ENCODE measurements at places on chromosomes 1 and 21.

- DNase-seq = no peak
- H3K36me3 ChIP-seq = no peaks in the 10 kb centered on the region
- H3K4me1 ChIP-seq = no peaks in the 10 kb centered on the region
- peaks cover 11% of the 10 kb centered on the region for H3K27me3 ChIP-seq
Observed at GRCh38 chr1:152996633-152997400, 4.7 kb upstream of the SPRR3 start.

GRCh38 chr1:110462964-110463363 lies 12.0 kb downstream of the PROK1 start:
- no peak for DNase-seq
- H3K36me3 ChIP-seq = no peaks in the 10 kb centered on the region
- H3K4me3 ChIP-seq = no peak overlapping the region
- H3K4me1 ChIP-seq = no peaks in the 10 kb centered on the region
- no peak overlapping the region for H3K27ac ChIP-seq
- no peaks in the 10 kb centered on the region for H3K27me3 ChIP-seq

DNA sequence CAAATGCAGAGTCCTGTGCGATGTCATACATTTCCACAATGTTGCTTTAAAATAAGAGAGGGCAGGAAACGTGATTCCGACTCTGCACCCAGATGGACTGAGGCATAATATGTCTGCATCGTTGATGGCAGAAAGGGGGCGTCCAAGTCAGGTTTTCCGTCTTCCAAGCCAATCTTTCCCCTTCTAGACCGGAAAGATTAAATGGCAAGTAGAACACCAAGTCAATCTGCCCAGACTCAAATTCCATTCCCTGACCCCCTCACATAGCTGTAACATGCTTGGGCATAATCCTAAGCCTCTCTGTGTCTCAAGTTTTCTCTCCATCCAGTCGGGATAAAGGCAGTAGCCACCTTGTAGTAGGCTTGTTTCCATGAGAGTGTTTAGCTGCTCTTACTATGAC lies 14.4 kb downstream of the PCP4 start:
- H3K4me3 ChIP-seq = no peak overlapping the region
- no peaks in the 10 kb centered on the region for H3K27me3 ChIP-seq
- H3K4me1 ChIP-seq = peaks cover 5% of the 10 kb centered on the region
- DNase-seq = no peak

DNA sequence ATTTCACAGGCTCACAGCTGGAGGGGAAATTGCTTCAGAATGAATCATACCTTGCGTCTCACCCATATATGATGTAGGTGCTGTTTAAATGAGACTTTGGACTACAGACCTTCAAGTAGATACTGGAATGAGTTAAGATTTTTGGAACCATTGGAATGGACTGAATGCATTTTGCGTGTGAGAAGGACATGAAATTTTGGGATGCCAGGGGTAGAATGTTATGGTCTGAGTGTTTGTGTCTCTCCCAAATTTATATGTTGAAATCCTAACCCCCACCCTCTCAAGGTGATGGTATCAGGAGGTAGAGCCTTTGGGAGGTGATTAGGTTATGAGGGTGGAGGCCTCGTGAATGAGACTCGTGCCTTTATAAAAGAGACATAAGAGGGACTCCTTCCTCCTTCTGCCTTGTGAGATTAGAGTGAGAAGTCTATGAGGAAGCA lies 41.4 kb downstream of the KCNK1 start:
- H3K4me3 ChIP-seq = no peak overlapping the region
- peaks cover 8% of the 10 kb centered on the region for H3K27me3 ChIP-seq
- H3K4me1 ChIP-seq = no peaks in the 10 kb centered on the region
- H3K36me3 ChIP-seq = no peaks in the 10 kb centered on the region
- no peak for DNase-seq
- H3K27ac ChIP-seq = peak overlapping the region; percentile 17

GRCh38 chr1:185971688-185972087 lies 237.5 kb downstream of the HMCN1 start:
- H3K4me3 ChIP-seq = peak overlapping the region; percentile 25
- no peaks in the 10 kb centered on the region for H3K27me3 ChIP-seq
- peaks cover 29% of the 10 kb centered on the region for H3K4me1 ChIP-seq
- H3K27ac ChIP-seq = peak overlapping the region; percentile 47
- no peak for DNase-seq

GRCh38 chr1:51564124-51564523 lies 45.1 kb upstream of the EPS15 start:
- H3K36me3 ChIP-seq = no peaks in the 10 kb centered on the region
- H3K27ac ChIP-seq = no peak overlapping the region
- no peak for DNase-seq
- no peak overlapping the region for H3K4me3 ChIP-seq

DNA sequence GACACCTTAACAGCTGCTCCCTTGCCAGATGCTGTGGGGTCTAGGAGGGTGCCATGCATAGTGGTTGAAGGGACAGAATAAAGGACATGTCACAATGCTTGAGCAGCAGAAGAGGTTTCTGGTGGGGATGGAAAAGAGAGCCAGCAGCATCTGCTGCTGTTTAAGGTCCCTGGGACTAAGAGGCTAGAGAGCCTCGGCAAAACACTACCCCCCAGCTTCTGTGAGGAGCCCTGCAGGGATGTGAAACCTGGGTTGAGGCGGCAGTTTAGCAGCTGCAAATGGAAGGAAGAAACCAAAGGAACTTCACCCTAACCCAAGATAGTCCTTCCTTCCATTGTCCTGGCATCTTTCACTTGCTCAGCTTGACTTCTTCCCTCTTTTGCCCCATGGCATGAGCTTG lies 39.4 kb downstream of the PLXNA2 start:
- H3K4me3 ChIP-seq = no peak overlapping the region
- peaks cover 10% of the 10 kb centered on the region for H3K36me3 ChIP-seq
- peaks cover 17% of the 10 kb centered on the region for H3K4me1 ChIP-seq
- no peak for DNase-seq

DNA sequence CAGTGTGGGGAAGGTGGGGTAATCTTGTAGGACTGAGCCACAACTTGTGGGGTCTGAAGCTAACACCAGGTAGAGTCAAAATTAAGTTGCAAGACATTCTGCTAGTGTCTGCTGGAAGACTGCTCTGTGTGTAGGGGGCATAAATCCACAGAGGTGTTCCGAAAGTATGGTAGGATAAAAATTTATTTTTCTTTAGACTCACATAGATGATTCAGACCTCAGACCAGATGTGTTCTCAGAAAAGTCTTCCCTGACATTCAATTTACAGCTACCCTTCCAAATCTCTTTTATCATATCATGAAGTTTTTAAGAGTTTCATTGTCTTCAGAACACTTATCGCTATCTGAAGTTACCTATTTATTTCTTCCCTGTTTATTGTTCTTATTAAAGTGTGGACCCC lies 21.3 kb downstream of the DUSP10 start:
- H3K4me3 ChIP-seq = no peak overlapping the region
- H3K27me3 ChIP-seq = no peaks in the 10 kb centered on the region
- no peak overlapping the region for H3K27ac ChIP-seq
- peaks cover 18% of the 10 kb centered on the region for H3K4me1 ChIP-seq
- no peak for DNase-seq
- H3K36me3 ChIP-seq = no peaks in the 10 kb centered on the region

GRCh38 chr1:221309723-221310122 lies 430.5 kb downstream of the HLX start:
- H3K4me3 ChIP-seq = no peak overlapping the region
- no peak for DNase-seq
- no peak overlapping the region for H3K27ac ChIP-seq
- no peaks in the 10 kb centered on the region for H3K4me1 ChIP-seq
- no peaks in the 10 kb centered on the region for H3K27me3 ChIP-seq

DNA sequence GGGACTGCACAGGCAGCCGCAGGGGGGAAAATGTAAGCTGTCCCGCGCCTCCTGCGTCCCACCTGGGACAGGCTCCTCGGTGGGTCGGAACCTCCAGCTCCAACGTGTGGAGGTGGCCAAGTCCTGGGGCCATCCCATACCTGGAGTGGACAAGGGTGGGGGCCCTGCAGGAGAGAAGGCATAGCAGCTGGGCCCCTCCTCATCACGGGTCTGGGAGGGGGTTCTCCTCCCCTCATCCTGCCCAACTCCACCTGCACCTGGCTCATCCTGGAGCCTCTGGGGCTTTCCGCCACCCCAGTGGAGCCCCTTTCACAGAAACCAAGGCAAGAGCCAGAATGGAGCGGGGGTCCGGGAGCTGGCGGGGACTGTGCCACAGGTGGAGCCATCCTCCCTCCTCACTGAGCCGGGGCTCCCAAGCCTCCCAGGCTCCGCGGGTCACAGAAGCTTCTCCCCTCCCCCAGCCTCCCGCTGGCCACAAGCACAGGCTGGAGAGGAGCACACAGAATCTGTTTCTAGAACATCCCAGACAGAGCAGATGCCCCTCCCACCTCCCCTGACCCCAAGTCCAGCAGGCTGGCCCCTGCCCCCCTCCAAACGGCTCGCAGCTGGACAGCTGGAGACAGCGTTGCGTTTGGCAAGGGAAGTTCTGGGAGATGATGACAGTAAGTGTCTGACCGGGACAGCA lies 65.8 kb downstream of the MEGF6 start:
- H3K36me3 ChIP-seq = no peaks in the 10 kb centered on the region
- H3K27me3 ChIP-seq = no peaks in the 10 kb centered on the region
- no peak overlapping the region for H3K4me3 ChIP-seq
- no peak for DNase-seq
- H3K27ac ChIP-seq = no peak overlapping the region

GRCh38 chr1:234980645-234981396 lies 147.8 kb downstream of the TOMM20 start:
- H3K27me3 ChIP-seq = no peaks in the 10 kb centered on the region
- no peaks in the 10 kb centered on the region for H3K36me3 ChIP-seq
- H3K4me3 ChIP-seq = peak overlapping the region; percentile 23
- peak overlapping the region; percentile 82 for H3K27ac ChIP-seq
- DNase-seq = no peak
- H3K4me1 ChIP-seq = peaks cover 61% of the 10 kb centered on the region

- DNase-seq = no peak
- H3K27ac ChIP-seq = no peak overlapping the region
- H3K4me3 ChIP-seq = peak overlapping the region; percentile 44
- H3K27me3 ChIP-seq = peaks cover 81% of the 10 kb centered on the region
Observed at GRCh38 chr1:63129855-63130254, 192.5 kb upstream of the FOXD3 start.

- DNase-seq = no peak
- peak overlapping the region; percentile 83 for H3K27ac ChIP-seq
- peaks cover 27% of the 10 kb centered on the region for H3K4me1 ChIP-seq
- H3K36me3 ChIP-seq = peaks cover 6% of the 10 kb centered on the region
- no peaks in the 10 kb centered on the region for H3K27me3 ChIP-seq
- H3K4me3 ChIP-seq = peak overlapping the region; percentile 40
Observed at GRCh38 chr1:59516881-59517280, 220.0 kb downstream of the FGGY start.

GRCh38 chr1:116525440-116525839 lies 45.4 kb downstream of the CD58 start:
- H3K27me3 ChIP-seq = no peaks in the 10 kb centered on the region
- peaks cover 25% of the 10 kb centered on the region for H3K36me3 ChIP-seq
- no peak overlapping the region for H3K27ac ChIP-seq

- H3K36me3 ChIP-seq = peaks cover 2% of the 10 kb centered on the region
- H3K4me3 ChIP-seq = no peak overlapping the region
- H3K27ac ChIP-seq = no peak overlapping the region
- H3K27me3 ChIP-seq = no peaks in the 10 kb centered on the region
- no peak for DNase-seq
- peaks cover 17% of the 10 kb centered on the region for H3K4me1 ChIP-seq
Observed at GRCh38 chr1:16905868-16906702, 10.3 kb downstream of the RNU1-2 start.

DNA sequence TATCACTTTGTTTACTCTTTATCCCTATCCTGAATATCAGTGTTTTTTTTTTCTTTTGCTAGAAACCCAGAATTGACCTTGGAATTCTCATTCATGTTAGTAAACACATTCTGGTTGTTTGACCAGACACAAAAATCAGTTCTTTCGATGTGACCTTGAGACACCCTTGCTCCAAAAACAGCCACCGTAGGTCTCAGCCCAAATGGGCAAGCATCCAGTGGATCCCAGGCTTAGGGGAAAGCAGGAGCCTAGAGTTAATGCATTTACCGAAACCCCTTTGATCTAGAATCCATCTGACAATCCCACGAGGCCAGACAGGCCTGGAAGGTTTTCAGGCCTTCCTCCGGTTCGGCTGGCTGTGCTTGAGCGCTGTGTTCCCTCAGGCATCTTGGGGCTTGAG lies 47.6 kb downstream of the IRF2BP2 start:
- H3K36me3 ChIP-seq = no peaks in the 10 kb centered on the region
- no peak overlapping the region for H3K4me3 ChIP-seq
- no peak overlapping the region for H3K27ac ChIP-seq
- no peaks in the 10 kb centered on the region for H3K27me3 ChIP-seq
- H3K4me1 ChIP-seq = peaks cover 18% of the 10 kb centered on the region

DNA sequence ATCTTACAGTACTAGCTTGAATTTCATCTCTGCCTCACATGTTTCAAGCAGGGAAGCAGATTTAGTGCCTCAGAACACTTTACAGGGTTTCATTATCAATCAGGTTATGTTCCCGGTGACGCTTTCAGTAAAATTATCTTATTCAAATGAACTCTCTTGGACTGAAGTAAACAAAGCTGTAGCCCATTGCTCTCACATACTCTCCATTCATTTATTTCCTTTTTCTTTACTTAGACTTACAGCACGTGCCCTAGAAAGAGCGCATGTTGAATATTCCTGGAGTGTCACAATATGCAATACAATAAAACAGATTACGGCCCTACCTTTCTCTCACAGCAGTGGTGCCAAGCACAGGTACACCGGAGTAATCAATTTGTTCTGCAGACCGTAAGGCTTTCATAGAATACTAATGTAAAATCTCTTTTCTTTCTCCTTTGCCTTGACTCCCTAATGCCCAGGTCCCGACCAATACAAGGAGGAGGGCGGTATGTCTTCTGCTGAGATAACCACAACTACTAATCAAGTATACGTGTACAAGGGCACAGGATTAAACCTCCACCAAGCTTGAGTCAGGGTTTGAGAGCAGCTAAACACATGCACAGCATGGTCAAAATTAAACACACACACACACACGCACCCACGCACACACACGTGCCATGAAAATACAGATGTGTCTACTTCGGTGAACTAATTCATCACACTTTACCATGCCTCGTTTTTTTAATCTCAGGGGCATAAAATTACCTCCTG lies 62.8 kb downstream of the NRIP1 start:
- no peaks in the 10 kb centered on the region for H3K27me3 ChIP-seq
- no peak overlapping the region for H3K4me3 ChIP-seq
- peaks cover 6% of the 10 kb centered on the region for H3K36me3 ChIP-seq
- no peak overlapping the region for H3K27ac ChIP-seq
- DNase-seq = no peak

Data from neural crest cell (in vitro differentiated cells).